ENCODE measurements at places on chromosomes 11 and 22.

DNA sequence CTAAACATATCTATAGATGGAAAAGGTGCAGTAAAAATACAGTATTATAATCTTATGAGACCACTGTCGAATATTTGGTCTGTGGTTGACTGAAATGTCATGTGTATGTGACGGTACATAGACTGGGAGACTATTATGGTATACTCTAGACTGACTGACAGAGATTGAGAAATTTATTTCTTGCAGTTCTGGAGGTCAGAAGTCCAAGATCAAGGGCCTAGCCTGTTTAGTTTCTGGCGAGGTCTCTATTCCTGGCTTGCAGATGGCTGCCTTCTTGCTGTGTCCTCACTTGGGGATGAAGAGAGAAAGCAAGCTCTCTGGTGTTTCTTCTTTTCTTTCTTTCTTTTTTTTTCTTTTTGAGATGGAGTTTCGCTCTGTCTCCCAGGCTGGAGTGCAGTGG is 7.3 kb upstream of the OSBP2 start:
- no peak for DNase-seq

DNA sequence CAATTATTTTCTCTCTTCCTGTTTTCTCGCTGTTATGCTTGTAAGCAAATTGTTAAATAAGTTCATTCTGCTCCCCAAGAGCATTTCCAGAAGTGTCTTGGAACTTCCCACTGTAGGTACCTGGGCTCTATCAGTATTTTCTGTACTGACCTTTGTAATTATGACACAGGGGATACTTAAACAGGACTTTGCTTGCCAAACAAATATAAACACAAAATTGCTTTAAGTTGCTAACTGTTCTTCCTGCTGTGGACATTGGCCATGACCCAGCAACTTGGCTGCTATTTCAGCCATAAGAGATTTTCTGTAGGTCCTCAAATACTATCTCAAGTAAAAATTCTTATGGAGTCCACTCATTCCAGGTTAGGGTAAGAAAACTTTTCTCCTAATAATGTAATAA is 30.1 kb downstream of the SYT9 start:
- no peak for DNase-seq

DNA sequence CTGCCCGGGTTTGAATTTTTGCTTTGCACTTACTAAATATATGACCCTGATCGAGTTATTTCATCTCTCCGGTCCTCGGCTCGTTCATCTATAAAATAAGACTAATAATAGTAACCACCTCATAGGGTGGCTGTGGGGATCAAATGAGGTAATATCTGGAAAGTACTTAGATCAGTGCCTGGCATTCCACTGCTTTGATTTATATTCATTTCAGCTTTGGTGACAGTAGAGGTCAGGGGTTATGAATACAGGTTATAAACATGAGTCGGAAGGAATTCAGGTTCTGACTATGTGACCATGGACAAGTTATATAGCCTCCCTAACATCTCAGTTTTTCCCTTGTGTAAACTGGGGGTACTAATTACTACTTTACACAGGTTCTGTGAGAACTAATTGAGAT is 2.9 kb upstream of the TEAD1 start:
- DNase-seq, result no peak

DNA sequence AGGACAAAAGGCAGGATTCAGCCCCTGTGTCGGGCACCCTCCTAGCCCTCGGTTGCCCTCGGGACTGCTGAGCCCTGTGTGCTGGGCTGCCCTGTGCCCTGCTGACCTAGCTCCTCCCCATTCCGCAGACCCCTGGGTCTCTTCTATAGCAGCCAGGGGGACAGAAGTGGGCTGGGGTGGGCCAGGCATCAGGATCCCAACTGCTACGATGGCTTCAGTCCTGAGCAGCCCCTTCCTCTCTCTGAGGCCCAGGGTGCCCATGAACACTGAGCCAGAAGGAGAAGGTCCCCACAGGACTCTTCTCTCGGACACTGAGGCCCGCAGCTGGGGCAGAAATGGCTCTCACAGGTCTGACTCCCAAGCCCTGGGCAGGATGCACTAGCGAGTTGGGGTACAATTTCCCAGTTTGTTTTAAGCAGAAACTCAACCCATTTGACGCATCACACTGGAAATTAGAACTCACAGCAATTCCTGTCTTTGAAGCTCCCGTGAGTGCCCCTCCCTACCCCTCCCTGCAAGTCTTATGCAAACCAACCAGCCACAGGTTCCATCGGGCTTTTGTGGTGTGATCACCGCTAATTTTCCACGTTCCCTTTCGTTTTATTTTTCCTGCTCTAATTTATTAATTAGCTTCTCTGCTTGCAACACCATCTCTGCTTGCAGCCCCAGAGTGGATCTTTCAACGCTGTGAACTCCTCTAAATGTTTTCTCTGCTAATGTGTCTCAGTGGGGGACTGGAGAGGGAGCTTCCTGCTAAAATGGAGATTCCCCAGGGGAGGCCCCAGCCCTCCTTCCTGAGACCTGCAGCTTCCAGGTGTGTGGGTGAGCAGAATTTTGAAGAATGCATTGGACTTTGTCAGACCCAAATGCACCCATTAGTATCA is 56.7 kb downstream of the PHF21B start:
- no peak for DNase-seq

DNA sequence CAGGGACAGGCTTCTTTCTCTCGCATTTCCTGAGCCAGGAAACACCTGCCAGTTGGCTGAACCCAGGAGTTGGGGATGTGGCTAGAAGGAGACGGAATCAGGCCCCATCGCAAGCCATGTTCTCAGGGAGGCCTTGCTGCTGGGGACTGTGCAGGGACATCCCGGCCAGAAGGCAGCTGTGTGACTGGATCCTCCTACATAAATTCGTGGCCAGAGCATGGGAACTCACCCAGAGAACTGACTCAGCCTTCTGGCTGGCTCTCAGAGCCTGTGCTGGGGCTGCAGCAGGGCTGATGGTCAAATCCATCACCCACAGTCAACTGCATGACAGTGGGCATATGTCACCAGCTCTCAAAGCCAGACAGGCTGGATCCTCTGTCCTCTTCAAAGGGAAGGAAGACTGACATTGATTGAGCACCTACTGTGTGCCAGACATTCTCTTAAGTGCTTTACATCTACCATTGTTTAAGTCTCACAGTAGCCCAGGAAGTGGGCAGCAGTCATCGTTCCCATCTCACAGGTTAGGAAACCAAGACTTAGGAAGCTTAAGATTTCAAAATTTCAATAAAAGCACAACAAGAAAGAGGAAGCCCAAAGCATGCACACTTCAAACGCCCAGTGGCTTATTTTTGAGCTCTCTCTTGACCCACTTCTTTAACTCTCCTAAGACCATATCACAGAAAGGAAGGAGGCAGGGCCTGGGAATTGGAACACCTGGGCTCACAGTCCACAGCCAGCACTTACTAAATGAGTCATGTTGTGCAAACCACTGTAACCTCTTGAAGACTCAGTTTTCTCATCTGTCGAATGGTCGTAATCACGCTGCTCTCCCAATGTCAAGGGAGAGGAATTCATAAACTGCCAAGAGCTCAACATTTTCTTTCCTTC is 30.9 kb upstream of the CACNG2 start:
- no peak for DNase-seq

DNA sequence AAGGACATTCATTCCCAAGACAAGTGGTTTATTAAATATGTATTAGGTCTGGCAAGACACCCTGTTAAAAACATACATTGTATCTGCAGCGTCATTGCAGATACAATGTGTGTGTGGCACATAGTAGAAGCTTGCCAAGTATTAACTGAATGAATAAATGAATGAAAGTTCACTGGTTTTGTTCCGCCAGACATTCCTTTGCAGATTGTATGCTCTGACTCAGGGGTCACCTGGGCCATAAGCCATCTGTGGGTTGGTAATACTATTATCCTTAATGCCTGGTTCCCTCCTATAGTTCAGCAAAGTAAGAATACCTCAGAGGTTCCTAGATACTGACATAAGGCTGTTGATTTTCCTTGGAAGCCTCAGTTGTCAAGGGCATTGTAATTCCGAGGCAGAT is 377.3 kb upstream of the CCDC90B start:
- no peak for DNase-seq

DNA sequence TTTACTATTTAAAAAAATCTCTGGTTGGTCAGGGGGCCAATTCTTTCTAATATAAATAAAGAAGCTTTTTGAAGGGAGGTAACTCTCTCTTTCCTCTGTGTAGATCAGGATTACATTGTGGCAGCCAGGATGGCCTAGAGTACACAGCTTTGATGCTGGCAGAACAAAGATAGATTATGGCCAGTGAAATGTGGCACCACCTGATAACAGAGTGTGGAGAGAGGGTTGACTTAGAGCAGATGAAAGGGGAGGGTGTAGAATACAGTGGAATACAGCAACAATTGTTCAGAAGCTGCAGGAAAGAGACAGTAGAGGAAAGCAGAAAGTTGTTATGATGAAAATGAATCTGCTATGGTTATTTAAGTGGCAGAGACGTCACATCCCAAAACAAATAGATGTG is 99.0 kb downstream of the FAR1 start:
- no peak for DNase-seq

- no peak for DNase-seq
These were observed 1078.9 kb downstream of the OPCML start for GRCh38 chr11:132453406-132453805.

- no peak for DNase-seq
These were observed 6.3 kb downstream of the CCDC34 start for GRCh38 chr11:27356624-27357222.

GRCh38 chr22:20002128-20002527 is 14.5 kb downstream of the ARVCF start:
- no peak for DNase-seq

GRCh38 chr11:129331217-129331616 is 44.4 kb upstream of the BARX2 start:
- no peak for DNase-seq

GRCh38 chr22:30150212-30150611 is 69.9 kb downstream of the HORMAD2 start:
- DNase-seq, result no peak

DNA sequence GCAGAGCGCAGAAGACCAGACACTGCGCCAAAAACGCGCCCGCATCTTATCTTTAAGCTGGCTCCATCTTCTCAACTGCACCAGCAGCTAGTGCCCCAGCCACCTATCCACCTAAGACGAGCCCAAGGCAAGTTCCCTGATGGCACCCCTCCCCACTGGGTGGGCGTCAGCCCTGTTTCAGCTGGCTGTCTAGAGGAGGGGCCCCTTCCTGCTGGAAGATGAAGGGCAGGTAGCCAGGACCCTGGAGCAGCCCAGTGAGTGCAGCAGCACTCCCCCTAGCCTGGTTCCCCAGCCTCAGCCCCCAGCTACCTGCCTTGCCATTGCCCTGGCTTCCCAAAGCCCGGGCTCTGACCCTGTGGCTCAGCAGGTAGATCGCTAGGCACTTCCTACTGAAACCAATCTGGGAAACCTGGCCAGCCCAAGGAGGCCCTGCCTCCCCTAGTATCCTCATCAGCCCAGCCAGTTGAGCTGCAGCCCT is 28.3 kb downstream of the ARVCF start:
- no peak for DNase-seq

DNA sequence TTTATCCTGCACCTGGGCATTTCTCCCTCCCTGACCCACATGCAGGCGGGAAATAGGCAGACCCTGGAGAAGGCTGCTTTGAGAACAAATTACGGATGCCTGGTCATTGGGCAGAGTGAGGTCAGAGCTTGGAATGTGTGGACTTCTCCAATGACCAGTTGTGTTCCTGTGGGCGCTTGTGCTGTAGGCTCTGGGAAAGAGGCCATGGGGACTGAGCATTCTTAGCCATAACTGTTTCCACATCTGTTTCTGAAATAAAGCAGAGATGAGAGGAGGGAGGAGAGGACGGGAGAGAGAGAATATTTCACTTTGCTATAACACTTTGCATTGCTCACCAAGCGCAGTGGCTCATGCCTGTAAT is 11.2 kb upstream of the TMEM184B start:
- DNase-seq, result no peak

DNA sequence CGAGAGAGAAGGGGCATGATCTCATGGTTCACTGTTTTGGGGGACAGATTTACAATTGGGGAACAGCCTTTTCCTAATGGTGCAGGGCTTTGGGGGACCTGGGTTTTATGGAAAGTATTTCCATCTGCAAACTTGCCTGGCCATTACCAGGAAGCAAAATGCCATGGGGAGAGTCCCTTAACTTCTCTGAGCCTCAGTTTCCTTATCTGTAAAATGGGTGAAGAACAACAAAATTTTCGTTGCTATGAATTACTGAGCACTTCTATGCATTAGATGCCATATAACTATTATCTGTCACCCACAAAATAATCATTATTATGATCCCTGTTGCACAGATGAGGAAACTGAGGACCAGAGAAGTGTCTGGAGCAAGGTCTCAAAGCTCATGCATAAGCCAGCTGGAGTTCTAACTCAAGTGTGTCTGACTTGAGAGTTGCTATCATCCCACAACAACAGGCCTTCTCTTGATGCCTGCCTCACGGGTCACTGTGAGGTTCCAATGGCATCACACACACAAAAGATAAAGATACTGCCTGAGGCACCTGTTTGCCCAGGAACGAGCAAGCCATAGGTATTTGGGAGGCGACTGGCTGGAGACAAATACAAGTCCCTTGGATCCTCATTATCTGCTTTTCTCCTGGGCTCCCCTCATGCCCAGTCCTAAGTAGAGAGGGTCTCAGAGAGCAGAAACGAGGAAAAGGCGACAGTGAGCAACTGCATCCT is 15.8 kb downstream of the TPST2 start:
- no peak for DNase-seq

- DNase-seq, result no peak
These were observed 35.0 kb upstream of the MAPK1 start for GRCh38 chr22:21902296-21903087.

DNA sequence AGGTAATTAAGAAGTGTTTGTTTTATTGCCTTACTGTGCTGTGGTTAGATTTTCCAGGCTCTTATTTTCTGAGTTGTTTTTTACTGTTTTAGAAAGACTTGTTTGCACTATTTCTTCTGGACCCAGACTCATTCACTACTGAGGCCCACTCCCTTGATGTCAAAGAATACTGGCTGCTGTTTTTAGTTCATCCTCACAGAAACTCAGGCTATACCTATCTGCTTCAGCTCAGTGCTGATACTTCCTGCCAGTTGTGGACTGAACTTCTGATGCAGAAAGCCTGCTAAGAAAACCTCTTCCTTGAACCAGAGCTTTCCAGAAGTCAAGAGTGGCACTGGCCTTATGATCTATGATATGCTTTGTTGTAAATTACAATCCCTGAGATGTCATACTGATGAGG is 15.9 kb upstream of the PIK3IP1 start:
- DNase-seq, result no peak

GRCh38 chr11:96197801-96198701 is 144.9 kb downstream of the MAML2 start:
- no peak for DNase-seq

GRCh38 chr11:7892840-7893254 is 38.2 kb downstream of the OR10A6 start:
- DNase-seq, result peak; percentile 1

- DNase-seq, result no peak
These were observed 47.9 kb downstream of the DCUN1D5 start for GRCh38 chr11:103043826-103044678.

DNA sequence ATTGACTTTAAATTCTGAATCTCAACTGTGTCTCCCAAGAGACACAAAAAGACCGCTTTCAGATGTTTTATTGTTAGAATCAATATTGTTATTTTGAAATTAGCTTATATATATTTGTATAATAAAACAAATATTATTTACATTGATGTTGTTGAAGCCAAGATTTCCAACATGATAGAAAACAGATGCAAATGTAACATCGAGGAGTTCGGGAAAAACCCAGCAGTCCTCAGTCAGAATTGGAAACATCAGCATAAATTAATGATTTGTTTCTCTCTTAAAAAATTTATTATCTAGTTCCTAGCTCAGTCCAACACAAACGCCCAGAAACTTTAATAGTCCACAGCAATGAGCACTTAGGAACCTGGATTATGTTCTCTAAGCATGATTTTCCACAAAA is 1330.4 kb downstream of the TBC1D22A start:
- no peak for DNase-seq

Measured in activated T-cell treated with anti-CD3 and anti-CD28 coated beads for 24 hours (primary cell).